ENCODE measurements at places on chromosomes 13 and 19.

DNA sequence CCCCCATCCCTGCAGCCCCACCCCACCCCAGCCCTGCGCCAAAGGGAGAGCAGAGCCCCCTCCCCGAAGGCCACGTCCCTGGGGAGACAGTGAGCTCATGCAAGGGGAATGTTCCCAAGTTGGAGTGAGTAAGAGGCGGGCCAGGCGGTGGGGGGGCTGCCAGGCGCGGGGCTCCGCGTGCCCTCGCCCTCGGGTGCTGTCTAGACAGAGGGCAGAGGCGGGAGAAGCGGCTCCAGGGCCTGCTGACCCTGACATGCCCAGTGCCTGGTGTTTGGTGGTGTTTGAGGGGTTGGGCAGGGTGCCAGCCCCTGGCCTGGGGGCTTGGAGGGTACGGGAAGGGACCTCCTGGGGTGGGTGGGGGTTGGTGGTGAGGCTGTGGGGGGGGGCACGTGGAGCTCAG lies 1.0 kb downstream of the FSTL3 start:
- no peak for DNase-seq

DNA sequence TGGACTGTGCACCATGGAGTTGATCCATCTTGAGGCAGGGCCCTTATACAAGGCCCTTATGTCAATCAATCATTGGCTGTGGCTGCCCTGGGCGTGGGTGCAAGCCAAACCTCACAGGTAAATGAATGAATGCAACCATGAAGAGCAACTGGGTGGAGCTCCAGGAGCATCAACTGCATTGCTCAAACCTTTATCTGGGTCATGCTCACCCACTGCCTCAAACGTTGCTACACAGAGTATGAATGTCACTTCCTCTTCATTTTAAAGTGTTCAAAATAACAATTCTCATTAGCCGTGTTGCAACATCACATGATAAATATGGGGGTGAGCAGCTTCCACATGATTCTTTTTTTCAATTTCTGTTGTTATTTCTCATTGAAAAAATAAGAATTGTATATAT lies 6.4 kb upstream of the ZNF333 start:
- DNase-seq: no peak

GRCh38 chr19:47631681-47632446 lies 22.9 kb downstream of the BICRA start:
- DNase-seq: no peak

- peak; percentile 12 for DNase-seq
These were observed 32.2 kb downstream of the GP6 start for GRCh38 chr19:55005684-55006488.

DNA sequence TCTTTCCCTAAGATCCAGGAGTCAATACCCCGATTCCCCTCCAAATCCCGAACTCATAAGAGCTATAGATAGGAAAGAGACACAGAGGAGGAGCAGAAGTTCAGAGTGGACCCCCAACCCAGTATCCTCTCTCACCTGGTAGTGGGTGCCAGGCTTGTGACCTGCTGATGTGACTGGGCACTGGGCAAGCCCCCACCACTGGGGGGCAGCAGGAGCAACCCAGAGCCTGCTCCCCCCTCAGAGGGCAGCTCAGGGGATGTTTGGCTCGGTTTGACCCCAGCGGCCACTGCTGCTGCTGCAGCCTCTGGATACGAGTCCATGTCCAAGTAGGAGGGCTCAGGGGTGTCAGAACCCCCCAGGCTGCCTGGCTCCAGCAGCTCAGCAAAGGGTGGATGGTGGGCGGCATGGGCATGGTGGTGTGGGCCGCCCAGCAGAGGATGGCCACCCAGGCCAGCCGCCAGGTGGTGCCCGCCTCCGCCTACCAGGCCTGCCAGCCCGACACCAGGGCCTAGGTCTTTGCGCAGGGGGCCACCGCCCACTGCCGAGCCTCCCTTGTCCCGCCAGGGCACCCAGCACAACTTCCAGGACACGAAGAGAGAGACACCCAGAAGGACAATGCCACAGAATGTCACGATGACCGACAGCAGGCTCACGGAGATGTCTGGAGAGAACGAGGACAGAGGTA lies 7.4 kb downstream of the SYT3 start:
- no peak for DNase-seq

DNA sequence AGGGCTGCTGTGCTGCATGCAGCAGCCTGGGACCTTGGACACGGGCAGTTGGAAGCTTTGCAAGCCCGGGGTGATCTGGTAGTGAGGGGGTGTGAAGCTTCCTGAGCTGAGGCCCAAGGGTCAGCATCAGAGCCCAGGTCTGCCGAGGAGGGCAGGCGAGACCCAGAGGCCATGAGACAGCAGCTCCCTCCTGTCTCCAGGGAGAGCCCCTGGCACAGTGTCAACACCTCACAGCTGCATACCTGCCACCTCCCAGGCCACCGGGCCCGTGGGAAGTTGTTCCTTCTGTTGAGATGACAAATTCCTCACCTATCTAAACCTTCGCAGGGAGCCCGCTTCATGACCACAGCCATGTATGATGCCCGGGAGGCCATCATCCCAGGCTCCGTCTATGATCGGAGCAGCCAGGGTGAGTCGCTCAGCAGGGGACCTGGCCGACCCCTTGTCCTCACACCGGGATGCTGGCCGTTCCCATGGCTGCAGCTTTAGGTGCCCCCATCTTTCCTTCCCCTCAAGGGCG lies 32.1 kb downstream of the CERS1 start:
- no peak for DNase-seq

DNA sequence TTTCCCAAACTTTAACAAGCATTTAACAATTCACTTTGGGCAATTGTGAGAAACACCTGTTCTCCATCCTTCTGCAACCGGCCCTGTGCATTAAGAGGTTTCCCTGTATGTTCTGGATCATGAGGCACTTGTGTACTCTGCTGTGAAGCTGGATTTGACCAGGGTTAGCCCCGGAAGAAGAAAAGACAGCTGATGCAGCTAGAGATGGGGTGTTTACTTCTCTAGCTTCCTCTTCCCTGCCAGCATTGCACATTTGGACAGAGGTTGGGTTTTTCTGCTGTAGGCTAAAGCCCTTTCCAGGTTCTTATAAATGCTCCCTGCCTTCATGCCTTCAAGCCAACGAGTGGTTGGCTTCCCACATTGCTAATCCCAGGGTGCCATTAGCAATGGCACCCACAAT lies 20.9 kb downstream of the MBD3L2B start:
- no peak for DNase-seq

DNA sequence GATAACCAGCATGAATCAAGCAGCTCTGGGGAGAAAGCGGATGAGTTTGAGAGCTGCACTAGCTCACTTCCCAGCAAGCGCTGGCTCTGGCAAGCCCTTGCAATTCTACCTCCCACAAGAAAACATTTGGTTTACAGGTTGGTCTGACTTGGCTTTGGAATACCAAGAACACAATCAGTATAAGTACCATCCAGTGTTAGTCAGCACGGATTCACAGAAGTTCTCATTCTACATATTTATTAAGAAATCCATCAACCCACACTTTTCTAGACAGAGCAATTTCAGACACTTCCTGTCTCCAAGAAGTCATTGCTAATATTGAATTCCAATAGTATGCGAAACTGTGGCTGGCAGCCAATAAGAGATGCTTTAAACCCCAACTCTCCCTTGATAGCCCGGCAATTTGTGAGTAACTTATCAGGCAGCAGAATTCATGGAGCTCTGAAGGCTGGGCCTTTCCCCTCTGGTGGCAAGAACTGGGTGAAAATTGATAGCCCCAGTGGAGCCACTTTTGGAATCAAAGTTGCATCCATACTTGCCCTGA lies 59.4 kb upstream of the WASF3 start:
- no peak for DNase-seq

DNA sequence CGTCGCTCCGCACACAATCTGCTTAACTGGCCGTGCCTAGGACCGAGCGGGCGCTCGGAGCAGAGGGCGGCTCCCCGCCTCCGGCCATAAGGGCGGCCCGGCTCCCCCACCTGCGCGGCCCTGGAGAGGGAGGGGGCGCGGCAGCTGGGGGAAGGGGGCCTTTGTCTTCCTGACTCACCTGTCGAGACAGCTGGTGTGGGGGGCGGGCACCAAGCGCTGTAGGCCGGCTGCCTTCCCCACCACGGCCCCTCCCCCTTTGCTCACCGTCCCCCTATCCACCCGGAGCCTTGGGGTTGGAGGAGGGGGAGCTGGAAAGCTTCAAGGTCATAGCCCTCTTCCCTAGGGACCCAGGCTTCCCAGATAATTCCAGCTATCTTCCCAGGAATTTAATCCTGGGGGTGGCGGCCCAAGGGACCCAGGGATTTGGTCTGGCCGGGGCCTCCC lies 1.2 kb downstream of the VASP start:
- no peak for DNase-seq

- DNase-seq: peak; percentile 9
These were observed 65.1 kb downstream of the KCNRG start for GRCh38 chr13:50080203-50080910.

GRCh38 chr19:48914181-48914580 lies 14.1 kb downstream of the NUCB1 start:
- no peak for DNase-seq

DNA sequence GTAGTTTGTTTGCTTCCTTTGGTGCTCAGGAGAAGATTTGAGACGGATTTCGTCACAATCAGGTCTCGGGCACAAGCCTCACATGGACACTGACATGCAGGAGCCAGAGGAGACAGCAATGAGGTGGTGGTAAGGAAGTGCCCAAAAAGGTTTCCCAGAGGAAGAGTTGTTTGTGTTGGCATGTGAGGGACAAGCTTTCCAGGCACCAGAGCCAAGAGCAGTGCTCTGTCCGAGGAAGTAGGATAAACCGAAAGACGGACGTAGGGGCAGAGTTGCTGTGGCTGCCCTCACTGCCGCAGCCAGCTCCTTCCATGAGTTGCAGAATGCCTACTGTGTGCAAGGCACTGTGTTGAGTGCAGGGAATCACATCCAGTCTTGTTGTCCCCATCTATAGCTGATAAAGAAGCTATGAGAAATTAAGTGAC lies 27.7 kb downstream of the SAE1 start:
- DNase-seq: no peak

GRCh38 chr13:29589967-29590366 lies 5.5 kb downstream of the SLC7A1 start:
- no peak for DNase-seq

DNA sequence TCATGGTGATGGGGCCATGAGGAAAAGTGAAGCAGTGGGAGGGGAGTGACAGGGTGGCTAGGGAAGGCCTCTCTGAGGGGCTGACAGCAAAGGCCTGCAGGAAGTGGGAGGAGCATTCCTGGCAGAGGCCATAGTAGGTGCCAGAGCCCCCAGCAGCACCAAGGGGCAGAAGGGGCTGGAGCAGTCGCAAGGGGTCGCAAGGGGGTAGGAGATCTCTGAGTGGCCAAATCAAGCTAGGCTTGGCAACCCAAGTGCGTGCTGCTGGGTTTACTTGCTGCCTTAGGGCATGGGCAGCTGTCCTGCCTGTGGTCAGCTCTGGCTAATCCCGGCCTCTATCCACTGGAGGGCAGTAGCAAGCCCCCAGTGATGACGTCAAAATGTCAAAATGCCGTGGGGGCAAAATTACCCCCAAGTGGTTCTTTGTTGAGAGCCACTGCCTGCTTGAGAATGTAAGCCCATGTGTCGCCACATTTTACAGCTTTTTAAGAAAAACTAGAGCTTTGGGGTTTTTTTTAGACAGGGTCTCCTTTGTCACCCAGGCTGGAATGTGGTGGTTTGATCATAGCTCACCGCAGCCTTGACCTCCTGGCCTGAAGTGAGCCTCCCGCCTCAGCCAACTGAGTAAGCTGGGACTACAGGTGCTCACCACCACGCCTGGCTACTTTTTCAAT lies 11.8 kb downstream of the CCDC97 start:
- no peak for DNase-seq

GRCh38 chr13:73943137-73943964 lies 190.9 kb downstream of the KLF12 start:
- no peak for DNase-seq

- no peak for DNase-seq
These were observed 131.8 kb downstream of the KCTD12 start for GRCh38 chr13:76754414-76754813.

DNA sequence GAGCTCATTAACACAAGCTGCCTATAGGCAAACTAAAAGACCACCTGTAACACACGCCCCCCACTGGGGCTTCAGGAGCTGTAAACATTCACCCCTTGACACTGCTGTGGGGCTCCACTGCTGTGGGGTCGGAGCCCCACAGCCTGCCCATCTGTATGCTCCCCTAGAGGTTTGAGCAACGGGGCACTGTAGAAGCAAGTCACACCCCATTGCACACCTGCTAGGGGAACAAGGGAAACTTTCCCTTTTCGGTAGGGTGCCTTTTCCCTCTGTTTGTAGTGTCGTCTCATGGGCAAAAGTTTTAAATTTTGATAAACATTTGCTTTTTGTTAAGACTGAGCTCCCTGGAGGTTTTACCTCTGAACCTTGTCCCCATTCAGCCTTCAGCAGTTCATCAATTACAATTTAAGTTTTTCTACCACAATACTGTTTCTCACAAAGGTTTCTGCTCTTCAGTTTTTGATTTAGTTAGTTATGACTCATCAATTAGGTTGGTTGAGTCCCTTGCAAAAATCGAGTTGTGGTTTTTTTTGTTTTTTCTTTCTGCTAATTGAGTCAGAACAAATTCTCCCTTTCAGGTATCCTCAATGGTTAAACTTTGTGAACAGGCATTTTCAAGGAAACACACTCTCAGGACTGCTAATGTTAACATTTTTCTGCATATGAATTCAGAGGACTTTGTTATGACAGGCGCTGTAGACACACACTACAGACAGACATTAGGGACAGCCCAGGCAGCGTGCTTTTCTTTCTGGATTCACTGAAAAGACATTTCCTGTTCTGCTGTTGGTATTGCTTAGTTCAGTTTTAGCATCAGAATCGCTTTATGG lies 35.1 kb downstream of the ZNF433 start:
- DNase-seq: no peak

GRCh38 chr19:43553656-43554055 lies 20.7 kb downstream of the ZNF575 start:
- no peak for DNase-seq

GRCh38 chr19:47324502-47324901 lies 7.5 kb upstream of the C5AR2 start:
- no peak for DNase-seq

DNA sequence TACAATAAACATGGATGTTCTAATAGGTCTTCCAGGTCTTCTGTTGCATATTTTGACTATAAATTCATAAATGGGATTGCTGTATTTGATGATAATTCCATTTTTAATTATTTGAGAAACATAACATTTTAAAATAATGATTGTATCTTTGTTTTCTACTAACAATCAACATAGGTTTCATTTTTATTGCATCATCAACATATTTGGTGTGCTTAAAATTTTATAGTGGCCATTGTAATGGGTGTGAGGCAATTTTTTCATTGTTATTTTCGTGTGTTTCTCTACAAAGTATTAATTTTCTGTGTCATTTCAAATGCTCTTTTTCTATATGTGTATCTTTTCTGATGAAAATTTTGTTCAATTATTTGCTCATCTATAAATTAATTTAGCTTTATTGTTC lies 13.2 kb downstream of the ZNF493 start:
- DNase-seq: no peak

- DNase-seq: no peak
These were observed 3.8 kb downstream of the MAMSTR start for GRCh38 chr19:48715681-48716171.

GRCh38 chr13:59000770-59001169 lies 1163.0 kb downstream of the DIAPH3 start:
- no peak for DNase-seq

All from stimulated activated CD4-positive, alpha-beta T cell treated with anti-CD3 and anti-CD28 coated beads, TNF-alpha, amount 100 ng/mL, for 24 hours (primary cell).